ENCODE measurements at places on chromosomes 13 and 19.

DNA sequence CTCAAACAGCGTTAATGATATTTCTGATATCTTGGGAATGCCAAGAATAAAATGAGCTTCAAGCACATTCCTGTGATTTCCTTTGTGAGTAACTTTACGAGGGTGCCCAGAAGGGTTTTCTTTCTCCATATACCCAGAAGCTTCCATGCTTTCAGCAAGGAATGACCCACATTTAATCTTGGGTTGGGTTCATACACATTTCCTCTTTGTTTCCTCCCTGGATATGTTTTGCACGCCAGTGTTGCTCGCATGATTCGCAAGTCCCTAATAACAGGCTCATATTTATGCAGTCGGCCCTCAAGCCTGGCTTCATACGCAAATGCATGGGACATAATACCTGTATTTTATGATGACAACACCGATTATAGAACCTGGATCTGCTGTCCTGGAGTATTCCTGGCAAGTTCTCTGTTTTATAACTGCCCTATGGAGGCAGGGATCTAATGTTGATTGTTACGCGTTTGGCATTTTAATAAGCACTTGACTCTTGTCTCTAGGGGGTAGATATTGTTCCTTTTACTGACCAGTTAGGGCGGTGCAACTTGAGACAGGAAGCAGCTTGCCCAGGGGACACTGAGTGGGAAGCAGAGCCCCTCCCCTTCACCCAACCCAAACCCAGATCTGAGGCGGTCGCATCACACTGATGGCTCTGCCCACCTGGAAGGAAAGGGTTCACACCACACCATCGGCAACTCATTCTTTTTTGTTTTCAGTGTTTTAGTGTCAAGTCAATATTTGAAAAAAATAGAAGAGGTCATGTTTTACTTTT lies 220.4 kb upstream of the SOX1 start:
- DNase-seq: no peak

DNA sequence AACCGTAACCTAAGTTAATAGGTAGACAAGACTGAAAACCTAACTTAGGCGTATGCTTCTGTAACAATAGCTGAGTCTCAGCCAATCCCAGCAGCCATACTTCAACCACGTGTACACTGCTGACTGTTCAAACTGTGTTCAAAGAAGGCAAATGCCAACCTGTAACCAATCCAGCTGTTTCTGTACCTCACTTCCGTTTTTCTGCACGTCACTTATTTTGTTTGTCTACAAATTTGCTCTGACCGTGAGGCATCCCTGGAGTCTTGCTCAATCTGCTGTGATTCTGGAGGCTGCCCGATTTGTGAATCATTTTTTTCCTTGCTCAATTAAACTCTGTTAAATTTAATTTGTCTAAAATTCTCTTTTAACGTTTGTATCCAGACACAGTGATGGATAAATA lies 59.2 kb downstream of the EDNRB start:
- no peak for DNase-seq

DNA sequence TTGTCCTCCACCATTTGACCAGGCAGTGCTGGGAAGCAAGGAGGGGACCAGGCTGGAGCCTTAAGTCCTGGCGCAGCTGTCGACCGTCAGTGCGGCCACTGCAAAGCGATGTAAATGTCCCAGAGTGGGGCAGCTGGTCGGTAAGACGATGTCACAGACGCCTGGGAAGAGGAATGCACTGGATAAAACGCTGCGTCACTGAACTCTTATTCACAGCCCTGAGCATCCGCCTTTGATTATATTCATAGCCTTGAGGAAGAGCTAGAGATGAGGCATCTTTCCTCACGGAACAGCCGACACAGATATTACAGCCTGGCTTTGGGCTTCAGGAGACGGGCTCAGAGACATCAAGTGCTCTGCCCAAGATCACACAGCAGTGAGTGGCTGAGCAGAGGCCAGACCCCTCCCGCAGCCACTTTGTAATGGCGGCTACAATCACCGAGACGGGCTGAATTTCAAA lies 17.6 kb upstream of the TUBGCP3 start:
- no peak for DNase-seq

GRCh38 chr13:30675717-30676116 lies 58.0 kb downstream of the USPL1 start:
- DNase-seq: no peak

DNA sequence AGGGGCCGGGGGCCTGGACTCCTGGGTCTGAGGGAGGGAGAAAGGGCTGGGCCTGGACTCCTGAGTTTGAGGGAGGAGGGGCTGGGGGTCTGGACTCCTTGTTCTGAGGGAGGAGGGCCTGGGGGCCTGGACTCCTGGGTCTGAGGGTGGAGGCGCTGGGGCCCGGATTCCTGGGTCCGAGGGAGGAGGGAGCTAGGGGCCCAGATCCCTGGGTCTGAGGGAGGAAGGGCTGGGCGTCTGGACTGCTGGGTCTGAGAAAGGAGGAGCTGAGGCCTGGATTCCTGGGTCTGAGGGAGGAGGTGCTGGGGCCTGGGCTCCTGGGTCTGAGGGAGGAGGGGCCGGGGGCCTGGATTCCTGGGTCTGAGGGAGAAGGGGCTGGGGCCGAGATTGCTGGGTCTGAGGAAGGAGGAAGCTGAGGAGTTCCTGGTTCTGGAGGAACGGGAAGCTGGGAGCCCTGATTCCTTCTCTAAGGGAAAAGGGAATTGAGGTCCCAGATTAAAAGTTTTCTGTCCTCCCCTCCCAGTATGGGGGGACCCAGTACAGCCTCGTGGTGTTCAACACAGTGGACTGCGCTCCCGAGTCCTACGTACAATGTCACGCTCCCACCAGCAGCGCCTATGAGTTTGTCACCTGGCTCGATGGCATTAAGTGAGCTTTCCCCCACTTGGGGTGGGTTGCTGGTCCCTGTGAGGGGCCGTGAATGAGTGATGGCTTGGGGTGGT lies 721 bp downstream of the MED25 start:
- DNase-seq: no peak

DNA sequence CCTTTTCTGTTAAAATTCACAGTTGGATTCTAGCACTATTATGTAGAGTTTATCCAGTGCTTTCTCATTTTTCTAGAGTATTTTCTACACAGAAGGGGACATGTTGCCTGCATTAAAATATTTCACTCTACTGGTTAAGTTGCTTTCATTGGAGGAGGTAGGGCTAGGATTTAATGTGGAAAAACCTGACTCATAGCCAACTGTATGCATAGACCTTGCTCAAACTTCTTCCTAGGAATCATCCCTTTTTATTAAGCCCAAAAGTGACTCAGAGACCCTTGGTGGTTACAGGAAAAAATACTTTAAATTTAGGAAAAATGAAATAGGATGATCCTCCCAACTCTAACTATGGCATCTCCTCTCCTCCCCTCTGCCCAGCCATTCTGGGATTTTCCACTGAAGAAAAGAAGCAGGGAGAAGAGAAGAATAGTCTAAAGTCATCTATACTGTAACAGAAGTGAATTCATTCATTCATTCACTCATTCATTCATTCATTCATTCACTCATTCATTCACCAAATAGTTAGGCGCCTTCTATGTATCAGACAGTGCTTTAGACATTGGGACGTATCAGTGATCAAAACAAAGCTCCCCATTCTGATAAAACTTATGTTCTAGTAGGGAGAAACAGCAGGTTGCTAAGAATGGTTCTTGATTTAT lies 109.0 kb upstream of the HTR2A start:
- DNase-seq: no peak

GRCh38 chr13:54574791-54575190 lies 1546.2 kb downstream of the OLFM4 start:
- no peak for DNase-seq

DNA sequence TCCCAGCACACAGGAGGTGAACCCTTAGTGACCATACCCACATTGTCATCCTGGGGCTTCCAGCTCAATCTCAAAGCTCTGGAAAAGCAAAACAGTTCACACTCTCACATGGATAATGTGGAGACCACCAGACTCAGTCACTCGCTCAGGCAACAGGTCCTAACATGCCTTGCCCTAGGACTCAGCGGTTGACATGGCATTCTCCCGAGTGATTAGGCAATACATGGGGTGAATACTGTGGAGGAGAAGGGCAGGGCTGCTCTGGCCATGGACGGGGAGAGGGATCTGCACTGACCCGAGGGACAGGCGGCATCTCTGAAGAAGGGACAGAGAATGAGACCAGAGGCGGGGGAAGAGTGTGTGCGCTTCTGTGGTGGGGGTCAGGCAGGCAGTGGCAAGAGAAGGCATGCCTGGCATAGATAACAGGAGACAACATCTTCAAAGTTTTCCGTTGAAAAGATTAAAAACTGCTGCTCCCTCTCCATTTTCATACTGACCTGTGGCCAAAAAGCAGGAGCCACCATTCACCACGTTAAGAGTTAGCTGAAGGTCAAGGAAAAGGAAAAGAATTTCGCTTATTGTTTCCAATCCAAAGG lies 44.5 kb upstream of the EPHX3 start:
- no peak for DNase-seq

DNA sequence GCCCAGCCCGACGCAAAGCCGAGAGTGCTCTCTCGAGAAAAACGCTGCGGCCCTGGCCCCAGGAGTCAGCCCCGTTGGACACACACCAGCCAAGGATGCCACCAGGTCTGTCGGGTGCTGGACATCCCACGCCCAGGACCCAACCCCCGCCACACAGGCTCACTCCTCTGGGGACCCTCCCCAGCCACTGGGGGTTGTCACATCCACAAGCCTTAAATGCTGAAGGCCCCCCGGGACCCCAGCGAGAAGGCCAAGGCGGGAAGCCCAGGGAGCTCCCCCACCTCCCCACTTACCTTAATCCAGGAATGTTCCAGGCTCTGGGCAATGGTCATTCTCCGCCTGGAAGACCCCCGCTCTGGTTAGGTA lies 11.2 kb downstream of the DAPK3 start:
- DNase-seq: no peak

- DNase-seq: no peak
Observed at GRCh38 chr13:84129966-84130365, 247.7 kb upstream of the SLITRK1 start.

DNA sequence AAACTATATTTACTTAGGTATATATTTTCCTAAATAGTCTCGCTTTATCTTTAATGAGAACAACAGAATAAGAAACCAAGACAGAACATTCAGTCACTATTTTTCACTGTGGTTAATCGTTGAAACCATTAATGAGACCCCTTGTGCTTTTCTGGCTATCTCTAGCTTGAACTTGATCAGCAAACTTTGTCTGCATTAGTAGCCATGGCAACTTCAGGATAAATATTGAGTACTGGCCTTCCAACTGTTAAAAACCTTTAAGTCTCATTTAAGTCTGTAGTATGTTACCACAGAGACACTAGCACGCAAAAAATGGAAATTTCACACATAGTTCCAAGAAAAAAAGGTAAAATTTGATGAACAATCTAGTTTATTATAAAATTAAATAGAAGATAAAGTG lies 946.0 kb downstream of the SLITRK5 start:
- DNase-seq: no peak

- DNase-seq: no peak
Observed at GRCh38 chr19:8034178-8034525, 18.4 kb upstream of the CCL25 start.

GRCh38 chr13:95111608-95112007 lies 189.6 kb downstream of the ABCC4 start:
- DNase-seq: no peak

DNA sequence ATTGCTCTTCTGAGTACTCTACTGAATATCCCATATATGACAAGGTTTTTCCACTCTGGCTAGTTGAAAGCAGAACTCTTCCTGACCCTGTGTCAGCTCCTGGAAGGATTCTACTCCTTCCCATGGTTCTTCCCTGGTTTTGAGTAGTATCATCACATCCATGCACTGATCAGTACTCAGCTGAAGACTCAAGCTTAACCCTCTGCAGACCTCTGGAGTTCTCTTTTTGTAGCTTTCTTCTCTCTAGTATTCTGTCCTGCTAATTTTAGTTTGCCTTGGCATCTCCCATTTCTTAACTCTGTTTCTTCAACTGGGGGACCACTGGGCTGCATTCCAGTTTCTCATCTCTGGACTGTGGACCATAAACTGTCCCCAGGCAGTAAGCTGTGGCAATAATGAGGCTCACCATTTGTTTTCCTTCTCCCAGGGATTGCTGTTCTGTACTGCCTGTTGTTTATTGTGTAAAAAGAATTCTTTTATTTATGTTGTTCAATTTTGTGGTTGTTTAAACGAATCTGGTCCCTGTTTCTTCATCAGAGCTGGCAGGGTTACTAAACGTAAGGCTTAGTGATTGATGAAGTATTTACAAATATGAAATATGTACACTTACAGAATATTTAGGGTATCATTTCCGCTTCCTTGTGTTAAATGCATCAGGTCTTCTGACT lies 19.7 kb downstream of the LPAR6 start:
- DNase-seq: no peak

- DNase-seq: peak; percentile 26
Observed at GRCh38 chr13:20190481-20191310, 2.0 kb downstream of the GJB2 start.

All from amniotic stem cell (primary cell).